ENCODE measurements at places on chromosomes 7 and 10. TPM values are rescaled to one million over a fixed set of nuclear protein-coding genes. Genes with fewer than 3 reads are reported as not detected.

GRCh38 chr10:48531486-48531885 is 73.4 kb downstream of the ARHGAP22 start:
- DNase-seq: no peak

GRCh38 chr7:35646289-35647023 is 48.5 kb downstream of the HERPUD2 start:
- no peak for DNase-seq

DNA sequence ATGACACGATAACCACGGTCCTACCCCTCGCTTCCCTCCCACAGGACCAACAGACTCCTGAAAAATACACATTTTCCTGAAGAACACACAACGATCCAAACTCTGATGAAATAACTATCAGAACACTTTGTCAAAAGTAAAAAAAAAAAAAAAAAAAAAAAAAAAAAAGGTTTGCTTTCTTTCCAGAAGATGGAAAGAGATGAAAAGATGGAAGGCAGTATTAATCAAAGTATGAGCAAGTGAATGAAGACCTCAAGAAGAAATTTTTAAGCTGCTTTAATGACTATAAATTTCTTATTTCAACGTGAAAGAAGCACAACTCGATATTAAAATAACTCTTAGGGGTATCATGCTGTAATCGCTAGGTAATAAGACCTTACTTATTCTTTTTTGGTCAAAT is 202.3 kb downstream of the CHCHD3 start:
- DNase-seq: no peak

Gene DNAH11
- 0.05 TPM for total RNA-seq

Gene ZNF365
- total RNA-seq: 0.60 TPM

Gene INTS15
- total RNA-seq: 52.3 TPM

Gene RNF148
- not detected for total RNA-seq
